ENCODE measurements at places on chromosomes 7 and 10.

- DNase-seq: no peak
These were observed 439 bp upstream of the EMX2 start for GRCh38 chr10:117541909-117542705.

- peak; percentile 67 for DNase-seq
These were observed 589 bp downstream of the LDB1 start for GRCh38 chr10:102119417-102120141.

- no peak for DNase-seq
These were observed 48.8 kb upstream of the FOXP2 start for GRCh38 chr7:114365791-114366190.

- DNase-seq: no peak
These were observed 81.1 kb upstream of the TMEM72 start for GRCh38 chr10:44830022-44830421.

DNA sequence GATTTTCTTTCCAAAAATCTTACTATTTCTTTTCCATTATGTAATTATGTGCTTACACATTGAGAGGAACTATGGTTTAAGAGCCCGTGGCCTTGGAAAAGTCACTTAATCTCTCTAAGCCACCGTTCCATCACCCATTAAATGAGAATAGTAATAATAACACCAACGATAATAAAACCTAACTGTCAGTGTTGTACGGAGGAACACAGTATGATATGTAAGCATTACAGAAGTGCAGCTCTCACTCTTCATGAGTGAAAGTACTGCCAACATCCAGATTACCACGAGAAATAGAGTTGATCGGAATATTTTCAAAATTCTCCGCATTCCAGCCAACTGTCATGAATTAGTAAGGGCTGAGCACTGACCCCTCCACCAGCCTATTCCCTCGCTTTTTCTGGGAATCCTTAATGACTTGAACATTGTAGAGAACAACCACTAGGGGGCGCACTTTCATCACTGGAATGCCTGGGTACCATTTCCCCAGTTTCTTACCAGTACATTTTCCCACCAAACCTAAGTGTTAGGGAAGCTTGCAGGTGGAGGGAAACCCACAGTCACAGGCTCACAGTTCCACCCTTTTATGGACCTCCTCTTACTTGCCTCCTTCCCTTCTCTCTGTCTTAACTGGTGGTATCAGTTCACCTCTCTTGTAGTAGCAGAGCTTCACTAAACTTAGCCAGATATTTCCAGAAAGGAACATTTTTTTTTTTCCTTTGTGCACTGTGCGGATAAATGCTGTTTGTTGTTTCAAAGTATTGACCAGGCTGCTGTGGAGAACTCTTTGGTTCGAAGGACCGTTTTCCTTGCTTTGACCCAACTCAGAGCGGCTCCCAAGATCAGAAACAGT is 27.8 kb downstream of the NKX2-3 start:
- no peak for DNase-seq

DNA sequence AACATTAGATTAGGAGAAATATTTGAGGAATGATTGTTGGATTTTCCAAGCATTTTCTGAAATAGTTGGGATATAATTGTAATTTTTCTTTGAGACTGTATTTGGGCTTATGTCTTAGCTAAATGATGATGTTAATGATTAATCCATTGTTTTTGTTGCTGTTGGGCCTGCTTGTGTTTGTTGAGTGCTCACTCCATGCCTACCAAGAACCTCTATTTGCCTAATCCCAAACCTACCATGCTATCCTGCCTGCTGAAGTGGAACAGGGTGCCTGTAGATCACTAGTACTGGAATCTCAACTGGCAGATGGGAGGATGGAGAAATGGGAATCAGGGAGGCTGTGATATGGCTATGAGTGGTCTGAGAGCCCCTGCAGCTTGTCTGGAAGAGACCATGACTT is 565.5 kb downstream of the SORCS3 start:
- DNase-seq: no peak

DNA sequence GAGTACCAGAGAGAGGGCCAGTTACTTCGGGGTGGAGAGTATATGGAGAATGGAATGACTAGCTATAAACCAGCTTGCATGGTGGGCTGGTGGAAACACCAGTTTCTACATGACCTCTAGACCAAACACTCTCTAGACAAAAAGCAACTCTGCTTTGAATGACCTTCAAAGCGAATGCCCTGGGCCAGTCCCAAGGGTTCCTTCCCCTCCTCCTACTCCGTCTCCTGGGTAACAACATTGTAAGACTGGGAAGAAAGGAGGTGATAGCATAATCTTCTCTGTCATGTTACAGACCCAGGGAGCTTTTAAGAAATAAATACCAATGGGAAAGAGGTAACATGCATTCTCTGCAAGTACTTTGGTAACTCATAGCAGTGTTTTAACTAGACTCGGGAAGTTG is 7.4 kb downstream of the HK1 start:
- no peak for DNase-seq
